ENCODE measurements at places on chromosomes 6 and 20.

DNA sequence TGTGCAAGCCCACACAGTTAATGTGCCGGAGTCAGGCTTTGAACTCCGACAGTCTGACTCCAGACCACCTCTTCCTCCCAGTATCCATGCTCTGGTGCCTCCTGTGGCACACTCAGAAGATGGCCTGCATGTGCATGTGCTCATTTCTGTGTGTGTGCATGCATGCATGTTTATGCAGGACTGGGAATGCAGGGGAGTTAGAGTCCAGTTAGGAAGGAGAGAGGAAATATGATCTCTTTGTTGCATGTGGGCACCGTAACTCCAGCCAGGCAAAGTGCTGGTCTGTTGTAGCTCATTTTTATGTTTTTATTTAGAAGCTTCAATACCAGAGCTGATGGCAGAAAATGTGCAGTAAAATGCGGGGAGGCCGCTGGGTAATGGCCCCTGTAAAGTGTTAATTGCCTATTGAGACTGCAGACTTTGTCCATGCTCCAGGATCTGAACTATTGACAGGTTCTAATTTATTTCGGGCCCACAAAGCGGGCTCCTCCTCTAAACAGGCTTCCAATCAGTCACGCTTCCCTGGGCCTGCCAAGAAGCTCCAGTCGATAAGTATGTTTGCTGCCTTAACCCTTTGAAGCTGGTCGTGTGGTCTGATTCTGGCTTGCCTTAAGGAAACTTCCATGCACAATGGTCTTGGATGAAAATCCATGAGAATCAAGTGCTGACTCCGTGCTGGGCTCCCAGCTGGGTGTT, 248.3 kb downstream of the DHX35 start:
- DNase-seq: no peak

- no peak for DNase-seq
Measured at GRCh38 chr20:9837634-9838033, 1.2 kb downstream of the PAK5 start.

DNA sequence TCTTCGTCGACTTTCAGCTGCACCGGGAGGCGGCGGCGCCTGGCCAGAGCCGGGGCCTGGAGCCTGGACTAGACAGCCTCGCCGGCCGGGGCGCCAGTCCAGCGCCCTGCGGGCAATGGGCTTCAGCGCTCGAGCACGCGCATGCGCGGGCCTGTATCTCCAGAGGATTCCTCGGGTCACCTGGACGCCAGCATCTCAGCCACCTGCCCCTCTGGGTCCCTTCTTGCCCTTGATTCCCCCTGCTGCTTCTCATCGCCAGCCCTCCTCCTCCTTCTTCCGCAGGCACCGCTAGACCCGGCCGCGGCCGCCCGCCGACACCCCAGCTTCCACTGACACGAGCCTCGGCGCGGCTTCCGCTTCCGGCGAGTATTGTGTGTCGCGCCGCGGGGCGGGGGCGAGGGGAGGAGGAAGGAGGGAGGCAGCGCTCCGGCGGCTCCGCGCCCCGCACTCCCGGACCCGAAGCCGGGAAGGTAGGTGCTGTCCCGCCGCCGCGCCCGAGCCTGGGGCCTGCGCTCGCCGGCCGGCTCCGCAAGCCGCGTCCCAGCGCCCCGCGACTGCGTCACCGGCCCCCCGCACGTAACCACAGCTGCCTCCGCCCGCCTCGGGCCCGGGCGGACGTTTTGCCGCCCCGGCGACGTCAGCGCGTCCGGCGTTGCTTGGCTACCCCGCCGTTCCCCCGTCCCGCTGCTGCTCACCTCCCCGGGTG, at the start of gene TRIM39:
TSS of gene TRIM39 (plus strand) at position 402 of the 706 bp plus-strand sequence. CDS start 2,391 bp downstream, outside the sequence.
- no peak for DNase-seq

DNA sequence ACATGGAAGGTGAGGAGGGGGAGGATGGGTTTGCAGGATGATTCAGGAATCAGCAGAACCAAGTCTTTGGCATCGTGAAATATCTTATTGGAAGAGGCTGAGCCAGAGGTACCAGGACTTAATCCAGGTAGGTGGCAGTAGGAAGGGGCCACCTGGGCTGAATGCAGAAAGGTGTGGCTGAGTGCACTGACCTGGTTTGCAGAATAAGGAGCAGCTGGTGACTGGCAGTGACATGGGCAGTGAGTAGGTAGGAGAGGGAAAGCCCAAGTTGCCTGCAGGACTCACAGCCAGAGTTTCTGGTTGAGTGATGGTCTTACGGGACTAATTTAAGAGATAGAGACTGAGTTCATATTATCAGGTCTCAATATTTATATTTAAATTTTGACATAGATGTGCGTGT, 1.1 kb upstream of the PBOV1 start:
- DNase-seq: no peak

DNA sequence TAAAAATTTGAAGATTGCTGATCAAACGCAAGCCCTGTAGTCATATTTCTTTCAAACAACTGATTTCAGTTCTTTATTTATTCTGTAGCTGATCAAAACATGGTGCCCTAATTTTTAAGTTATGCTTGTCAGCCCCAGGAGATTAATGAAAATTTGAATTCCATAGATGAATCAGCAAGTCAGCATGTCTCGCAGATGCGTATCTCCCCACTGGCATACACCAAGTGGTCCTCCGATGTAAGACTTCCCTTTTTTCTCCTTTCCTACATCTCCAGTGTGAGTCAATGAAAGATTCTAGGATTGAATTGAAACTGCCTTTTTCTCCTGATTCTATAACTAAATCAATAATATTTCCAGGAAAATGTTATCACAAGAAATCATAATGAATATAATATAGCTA, 539.6 kb upstream of the NOX3 start:
- DNase-seq: no peak

DNA sequence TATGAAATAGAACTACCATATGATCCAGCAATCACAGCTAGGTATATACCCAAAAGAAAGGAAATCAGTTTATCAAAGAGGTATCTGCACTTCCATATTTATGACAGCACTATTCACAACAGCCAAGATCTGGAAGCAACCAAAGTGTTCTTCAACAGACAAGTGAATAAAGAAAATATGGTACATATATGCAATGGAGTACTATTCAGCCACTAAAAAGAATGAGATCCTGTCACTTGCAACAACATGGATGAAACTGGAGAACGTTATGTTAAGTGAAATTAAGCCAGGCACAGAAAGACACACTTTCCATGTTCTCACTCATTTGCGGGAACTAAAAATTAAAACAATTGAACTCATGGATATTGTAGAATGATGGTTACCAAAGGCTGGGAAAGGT, 15.3 kb downstream of the PCNA start:
- DNase-seq: no peak

DNA sequence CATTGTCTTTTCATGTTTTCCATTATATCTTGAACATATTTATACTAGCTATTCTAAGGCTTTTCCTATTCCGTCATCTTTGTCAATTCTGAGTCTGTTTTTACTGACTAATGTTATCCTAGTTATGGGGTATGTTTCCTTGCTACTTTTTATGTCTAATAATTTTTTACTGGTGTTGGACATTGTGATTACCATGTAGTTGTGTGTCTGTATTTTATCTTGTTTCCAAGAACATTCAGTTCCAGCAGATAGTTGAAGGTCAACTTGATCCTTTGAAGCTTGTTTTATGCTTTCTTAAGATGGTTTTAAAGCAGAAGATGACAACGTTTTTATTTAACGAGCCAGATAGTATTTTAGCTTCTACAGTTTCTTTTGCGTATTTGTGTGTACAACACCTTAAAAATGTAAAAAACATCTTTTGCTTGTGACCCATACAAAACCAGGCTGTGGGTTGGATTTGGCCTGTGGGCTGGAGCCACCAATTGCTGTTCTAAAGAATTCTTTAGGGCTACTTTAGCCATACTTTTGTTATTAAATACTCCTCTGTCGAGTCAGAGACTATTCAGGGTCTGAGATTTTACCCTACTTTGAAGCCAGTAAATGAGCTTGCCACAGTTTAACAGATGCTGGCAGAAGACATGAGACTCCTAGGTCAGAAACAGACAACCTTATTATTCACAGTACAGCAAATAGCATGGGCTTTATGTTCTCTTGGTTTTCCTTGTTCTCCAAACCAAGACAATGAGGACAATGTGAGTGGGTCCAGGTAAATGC, 38.7 kb upstream of the REV3L start:
- DNase-seq: no peak

GRCh38 chr6:10441004-10441654, 26.3 kb upstream of the TFAP2A start:
- DNase-seq: no peak

- peak; percentile 40 for DNase-seq
Measured at GRCh38 chr6:69796073-69796641, 653 bp downstream of the LMBRD1 start.

GRCh38 chr6:57019434-57019833, 27.1 kb upstream of the KIAA1586 start:
- DNase-seq: no peak

GRCh38 chr6:3250231-3250675, 8.5 kb upstream of the PSMG4 start:
- no peak for DNase-seq

DNA sequence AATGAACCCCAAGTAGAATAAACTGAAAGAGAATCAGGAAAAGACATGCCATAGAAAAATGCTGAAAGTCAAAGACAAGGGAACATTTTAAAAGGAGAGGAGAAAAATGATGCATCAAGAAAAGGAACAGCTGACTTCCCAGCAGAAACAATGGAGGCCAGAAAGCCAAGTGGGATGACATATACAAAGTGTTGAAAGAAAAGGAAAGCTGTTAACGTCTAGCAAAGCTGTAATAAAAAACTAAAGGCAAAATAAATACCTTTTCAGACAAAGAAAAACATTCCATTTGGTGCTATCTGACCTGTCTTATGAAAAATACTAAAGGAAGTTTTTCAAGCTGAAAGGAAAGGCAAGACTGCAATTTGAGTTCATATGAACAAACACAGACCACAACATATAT, 34.1 kb upstream of the PDE10A start:
- no peak for DNase-seq

GRCh38 chr6:32168807-32169591, 4.6 kb downstream of the EGFL8 start:
- no peak for DNase-seq

DNA sequence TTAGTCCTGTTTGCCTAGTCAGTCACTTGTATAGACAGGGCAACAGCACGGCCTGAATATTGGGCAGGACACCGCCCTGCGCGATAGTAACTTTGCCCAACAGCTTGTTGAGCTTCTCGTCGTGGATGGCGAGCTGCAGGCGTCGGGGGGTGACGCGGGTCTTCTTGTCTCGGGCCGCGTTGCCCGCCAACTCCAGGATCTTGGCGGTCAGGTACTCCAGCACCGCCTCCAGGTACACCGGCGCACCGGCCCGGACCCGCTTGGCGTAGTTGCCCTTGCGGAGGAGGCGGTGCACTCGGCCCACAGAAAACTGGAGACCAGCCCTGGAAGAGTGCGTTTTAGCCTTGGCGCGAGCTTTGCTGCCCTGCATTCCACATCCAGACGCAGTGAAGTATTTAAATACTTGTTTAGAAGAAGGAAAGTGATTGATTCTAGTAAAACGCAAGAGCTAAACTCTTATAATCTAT, 92.8 kb upstream of the BTN3A2 start:
- DNase-seq: no peak

DNA sequence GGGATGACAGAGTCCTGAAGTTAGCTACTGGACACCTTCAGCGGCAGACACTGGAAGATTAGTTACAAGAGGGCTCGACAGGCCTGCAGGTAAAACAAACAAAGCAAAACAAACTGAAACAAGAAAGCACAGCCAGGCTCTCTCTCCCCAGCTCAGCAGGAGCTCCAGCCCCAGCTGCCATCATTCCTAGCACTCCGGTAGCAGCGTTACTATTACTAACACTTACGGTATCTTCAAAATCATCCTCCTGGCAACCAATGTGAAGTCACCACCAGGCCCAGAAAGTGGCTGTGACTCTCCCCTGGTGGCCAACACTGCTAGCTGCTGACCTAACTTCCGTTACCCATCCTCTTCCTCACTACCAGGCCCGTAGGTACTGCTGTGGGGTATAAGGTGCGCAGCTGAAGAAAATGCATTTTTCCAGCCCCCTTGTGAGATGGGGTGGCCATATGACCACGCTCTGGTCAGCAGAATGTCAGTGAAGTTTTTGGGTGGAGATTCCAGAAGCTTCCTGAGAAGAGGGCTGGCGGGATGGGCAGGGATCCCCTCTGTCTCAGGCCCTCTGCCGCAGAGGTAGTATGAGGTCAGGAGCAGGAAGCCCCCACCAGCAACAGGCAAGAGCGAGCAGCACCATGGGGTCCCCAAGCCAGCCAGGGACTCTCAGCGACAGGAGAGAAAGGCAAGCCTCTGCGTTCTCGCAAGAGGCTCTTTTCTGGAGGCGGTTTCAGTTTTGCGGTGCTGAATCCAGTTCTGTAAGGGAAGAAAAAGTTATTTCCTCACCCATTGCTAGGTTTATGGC, 37.4 kb upstream of the TBXT start:
- DNase-seq: no peak

GRCh38 chr6:115078555-115078954, 735.7 kb upstream of the HS3ST5 start:
- no peak for DNase-seq

Measured in NCI-H187 treated with DMSO at 0.1 percent for 48 hours (cell line).